ENCODE measurements at places on chromosomes 5 and 9. TPM values are rescaled to one million over a fixed set of nuclear protein-coding genes. Genes with fewer than 3 reads are reported as not detected.

DNA sequence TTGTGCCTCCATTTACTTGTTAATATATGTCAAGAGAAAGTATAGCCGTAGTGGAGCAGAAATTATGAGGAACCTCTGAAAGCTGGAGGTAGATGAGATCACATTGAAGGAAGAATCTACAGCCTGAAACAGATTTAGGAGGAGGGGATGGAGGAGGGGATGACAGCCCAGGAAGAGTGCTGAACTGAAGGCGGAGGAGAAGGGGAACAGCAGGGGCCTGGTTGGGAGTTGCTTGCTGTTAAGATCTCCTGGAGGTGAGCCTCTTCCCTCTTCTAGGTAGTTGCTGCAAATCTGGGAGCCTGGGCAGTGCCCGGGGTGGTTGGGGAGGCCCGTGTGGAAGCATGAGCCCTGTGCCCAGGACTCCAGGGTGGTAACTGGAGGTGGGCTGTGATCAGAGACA, 111.8 kb upstream of the SEMA6A start:
- DNase-seq, result no peak

- DNase-seq, result no peak
Observed at GRCh38 chr5:55668356-55668755, 43.8 kb downstream of the SLC38A9 start.

GRCh38 chr5:132439521-132440089, 51.0 kb downstream of the IRF1 start:
- no peak for DNase-seq

GRCh38 chr5:173826086-173826427, 62.1 kb upstream of the CPEB4 start:
- no peak for DNase-seq

Gene FGF10
- 2.1 TPM for total RNA-seq

Gene TMEM8B
- 2.0 TPM for total RNA-seq

Data from H7 (cell line).